ENCODE measurements at places on chromosomes 1 and 21.

GRCh38 chr1:246267426-246267825 lies 239.7 kb downstream of the SMYD3 start:
- no peak overlapping the region for H3K27ac ChIP-seq
- H3K4me3 ChIP-seq: no peak overlapping the region
- no peak for DNase-seq
- no peaks in the 10 kb centered on the region for H3K4me1 ChIP-seq

GRCh38 chr1:101567582-101568189 lies 330.9 kb downstream of the S1PR1 start:
- H3K4me3 ChIP-seq: no peak overlapping the region
- H3K27me3 ChIP-seq: peaks cover 9% of the 10 kb centered on the region
- no peaks in the 10 kb centered on the region for H3K36me3 ChIP-seq
- DNase-seq: peak; percentile 68

- peaks cover 80% of the 10 kb centered on the region for H3K4me1 ChIP-seq
- H3K36me3 ChIP-seq: peaks cover 4% of the 10 kb centered on the region
- H3K27ac ChIP-seq: peak overlapping the region; percentile 95
- peak overlapping the region; percentile 83 for H3K4me3 ChIP-seq
- H3K27me3 ChIP-seq: no peaks in the 10 kb centered on the region
These were observed 816 bp downstream of the IL6R start for GRCh38 chr1:154405747-154406571.

- peaks cover 9% of the 10 kb centered on the region for H3K27me3 ChIP-seq
- H3K4me1 ChIP-seq: peaks cover 20% of the 10 kb centered on the region
These were observed 48.9 kb downstream of the MEF2D start for GRCh38 chr1:156451505-156452160.

DNA sequence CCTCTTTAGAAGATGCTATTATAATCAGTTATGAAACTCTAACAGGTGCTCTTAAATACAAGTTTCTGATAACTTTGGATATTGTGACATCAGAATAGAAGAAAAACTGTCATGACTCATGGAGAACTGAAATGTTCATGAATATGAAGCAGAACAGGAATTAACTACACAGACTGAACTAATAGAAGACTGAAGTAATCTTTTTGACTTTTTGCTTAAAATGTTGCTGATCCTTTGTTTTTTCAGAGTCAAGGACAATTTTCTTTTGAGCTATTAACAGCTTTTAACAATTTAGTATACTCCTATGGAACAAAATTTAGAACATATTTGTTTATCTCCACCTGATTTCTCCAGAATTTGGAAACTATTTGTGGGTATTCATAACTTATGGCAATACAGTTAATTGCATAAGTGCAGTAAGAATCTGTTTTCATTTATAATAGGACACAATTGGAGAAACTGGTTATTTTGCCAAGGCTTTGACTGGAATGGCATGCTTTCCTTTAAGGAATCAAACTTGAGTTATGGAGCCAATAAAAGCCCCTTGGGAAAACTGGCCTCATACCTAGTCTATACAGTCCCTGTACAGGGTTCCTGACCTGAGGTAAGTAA lies 18.7 kb upstream of the PLA2G5 start:
- H3K27me3 ChIP-seq: peaks cover 6% of the 10 kb centered on the region
- no peak overlapping the region for H3K4me3 ChIP-seq
- H3K27ac ChIP-seq: no peak overlapping the region
- peaks cover 5% of the 10 kb centered on the region for H3K36me3 ChIP-seq
- H3K4me1 ChIP-seq: peaks cover 4% of the 10 kb centered on the region

GRCh38 chr1:167081594-167082156 lies 8.5 kb downstream of the GPA33 start:
- peaks cover 8% of the 10 kb centered on the region for H3K4me1 ChIP-seq
- H3K36me3 ChIP-seq: no peaks in the 10 kb centered on the region
- no peak for DNase-seq
- no peak overlapping the region for H3K27ac ChIP-seq

DNA sequence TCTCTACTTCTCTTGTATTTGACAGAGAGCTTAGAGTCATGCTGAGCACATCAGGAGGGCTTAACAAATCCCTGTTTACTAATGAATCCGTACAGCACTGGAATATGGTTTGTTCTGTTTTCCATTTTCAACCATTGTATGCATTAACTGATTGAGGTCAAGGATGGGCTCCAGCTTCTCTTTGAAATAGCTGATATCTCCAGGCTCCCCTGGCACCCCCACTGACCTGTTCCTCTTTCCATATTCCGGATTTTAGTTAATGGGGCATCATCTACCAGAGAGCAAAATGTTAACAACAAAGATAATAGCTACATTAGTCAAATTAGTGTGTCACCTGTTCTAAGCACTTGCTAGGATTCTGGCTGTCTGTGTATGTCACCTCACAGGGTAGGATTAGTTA lies 57.6 kb downstream of the NENF start:
- H3K27ac ChIP-seq: no peak overlapping the region
- H3K4me1 ChIP-seq: peaks cover 3% of the 10 kb centered on the region
- no peak for DNase-seq
- no peaks in the 10 kb centered on the region for H3K27me3 ChIP-seq

- peaks cover 4% of the 10 kb centered on the region for H3K4me1 ChIP-seq
- no peak for DNase-seq
- H3K27me3 ChIP-seq: no peaks in the 10 kb centered on the region
- H3K4me3 ChIP-seq: no peak overlapping the region
- H3K36me3 ChIP-seq: no peaks in the 10 kb centered on the region
These were observed 57.3 kb downstream of the HS2ST1 start for GRCh38 chr1:86971778-86972177.

DNA sequence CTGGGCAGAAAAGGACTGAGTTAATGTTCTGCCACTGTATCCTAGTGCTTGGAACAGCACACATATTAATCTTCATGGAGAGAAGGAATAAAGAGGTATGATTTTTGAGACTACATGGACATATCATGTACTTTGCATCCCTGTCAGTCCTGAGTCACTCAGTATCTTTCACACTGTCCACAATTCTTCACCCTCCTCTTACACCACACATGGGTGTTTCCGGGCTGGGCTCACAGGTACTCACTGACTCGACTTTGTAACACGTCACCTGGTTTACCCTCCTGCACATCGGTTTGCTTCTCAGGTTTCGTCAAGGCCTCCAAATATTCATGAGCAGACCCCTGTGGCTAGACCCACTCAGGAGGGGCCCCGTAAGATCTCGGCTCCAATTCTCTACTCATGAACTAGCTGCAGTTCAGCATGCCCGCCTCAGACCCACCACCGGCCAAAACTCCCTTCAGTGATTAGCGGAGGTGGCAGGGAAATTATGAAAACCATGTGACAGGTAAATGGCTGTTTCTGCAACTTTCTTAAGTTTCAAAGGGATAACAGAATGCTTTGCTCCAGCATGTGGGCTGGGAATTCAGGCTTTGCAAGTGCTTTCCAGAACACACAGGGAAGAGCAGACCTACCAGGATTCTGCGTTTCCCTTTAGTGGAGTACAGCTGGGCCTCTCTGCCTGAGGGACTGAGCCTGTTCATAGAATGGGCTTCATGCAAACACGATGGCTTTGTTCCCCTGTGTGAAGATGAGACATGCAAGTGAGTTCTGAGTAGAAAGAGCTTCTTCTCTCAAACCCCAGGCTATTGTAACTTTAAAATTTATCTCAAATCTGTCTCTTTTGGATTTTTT lies 31.3 kb upstream of the TRABD2B start:
- H3K27me3 ChIP-seq: peaks cover 4% of the 10 kb centered on the region
- H3K4me3 ChIP-seq: no peak overlapping the region
- H3K4me1 ChIP-seq: no peaks in the 10 kb centered on the region
- H3K27ac ChIP-seq: no peak overlapping the region
- H3K36me3 ChIP-seq: no peaks in the 10 kb centered on the region

GRCh38 chr1:9312168-9312720 lies 19.6 kb downstream of the SPSB1 start:
- H3K4me3 ChIP-seq: no peak overlapping the region
- DNase-seq: no peak
- no peaks in the 10 kb centered on the region for H3K27me3 ChIP-seq
- H3K27ac ChIP-seq: no peak overlapping the region
